Mucosa of descending colon (tissue), 3 donors: ENCODE measurements at places on chromosomes 4 and X.

- no peak for DNase-seq
Observed at GRCh38 chr4:145723336-145723735, 43.4 kb downstream of the C4orf51 start.

- no peak for DNase-seq
Observed at GRCh38 chr4:80081566-80081965, 8.5 kb upstream of the ANTXR2 start.

DNA sequence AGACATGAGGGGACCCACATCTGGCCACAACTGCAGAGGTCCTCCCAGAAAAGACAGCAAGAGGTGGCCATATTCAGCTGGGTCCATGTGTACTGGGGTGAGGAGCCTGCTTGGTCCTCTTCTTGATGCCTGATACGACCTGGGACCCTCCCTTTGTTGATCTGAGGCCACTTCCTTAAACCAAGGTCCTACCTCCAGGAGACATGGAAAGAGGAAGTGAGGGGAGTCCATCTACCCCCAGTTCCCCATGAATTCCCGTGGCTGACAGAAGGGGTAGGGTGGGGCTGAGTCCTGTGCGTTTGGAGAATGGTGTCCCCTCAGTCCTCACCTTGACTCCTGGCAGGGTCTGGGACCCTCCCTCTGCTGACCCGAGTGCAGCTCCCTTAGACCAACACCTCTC lies 2.1 kb downstream of the MAGEA10 start:
- no peak for DNase-seq

DNA sequence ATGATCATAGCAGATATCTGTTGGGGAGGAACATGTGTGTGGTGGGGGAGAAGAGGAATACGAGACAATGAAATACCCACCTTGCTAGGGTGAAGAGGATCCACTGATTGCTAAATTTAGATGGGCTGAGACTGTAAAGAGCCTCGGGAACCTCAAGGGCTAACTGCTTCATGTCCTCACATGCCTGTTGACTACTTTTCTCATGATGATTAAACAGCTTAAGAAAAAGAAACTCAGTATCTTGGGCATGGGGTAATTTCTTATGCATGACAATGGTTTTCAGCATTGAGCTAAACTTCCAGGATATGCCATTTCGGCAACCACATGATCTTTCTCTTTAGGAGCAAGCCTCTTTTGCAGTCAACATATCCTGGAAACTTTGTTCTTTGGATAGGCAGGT lies 3.9 kb upstream of the LNX1 start:
- no peak for DNase-seq

GRCh38 chr4:74764119-74764518 lies 30.2 kb downstream of the BTC start:
- DNase-seq, result no peak

DNA sequence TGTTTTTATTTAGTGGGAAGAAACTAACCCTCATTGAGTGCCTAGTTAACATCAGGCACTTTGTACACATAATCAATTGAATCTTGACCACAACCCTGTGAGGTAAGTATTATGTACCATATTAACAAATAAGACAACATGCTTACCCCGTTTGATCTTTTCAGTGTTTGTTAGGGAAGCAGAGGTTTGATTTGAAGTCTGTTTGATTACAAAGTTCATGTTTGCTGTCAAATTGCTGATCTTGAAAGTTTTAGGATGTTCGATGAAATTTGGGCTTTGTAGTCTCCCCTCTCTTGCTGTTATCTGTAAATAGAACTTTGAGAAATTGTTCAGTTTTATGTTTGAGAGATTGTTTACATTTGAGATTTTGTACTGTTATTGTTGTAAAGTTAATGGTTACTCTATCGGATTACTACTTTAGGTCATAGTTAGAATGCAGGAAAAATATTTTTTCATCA lies 13.4 kb upstream of the ADH4 start:
- no peak for DNase-seq
